Head of caudate nucleus (tissue), 42 donors: ENCODE measurements at places on chromosomes 7 and 10.

- no peak for DNase-seq
Observed at GRCh38 chr10:119183664-119184412, 5.2 kb upstream of the PRDX3 start.

- DNase-seq, result no peak
Observed at GRCh38 chr10:810351-810846, 120.9 kb upstream of the DIP2C start.

- no peak for DNase-seq
Observed at GRCh38 chr10:100685331-100685730, 60.1 kb upstream of the PAX2 start.

DNA sequence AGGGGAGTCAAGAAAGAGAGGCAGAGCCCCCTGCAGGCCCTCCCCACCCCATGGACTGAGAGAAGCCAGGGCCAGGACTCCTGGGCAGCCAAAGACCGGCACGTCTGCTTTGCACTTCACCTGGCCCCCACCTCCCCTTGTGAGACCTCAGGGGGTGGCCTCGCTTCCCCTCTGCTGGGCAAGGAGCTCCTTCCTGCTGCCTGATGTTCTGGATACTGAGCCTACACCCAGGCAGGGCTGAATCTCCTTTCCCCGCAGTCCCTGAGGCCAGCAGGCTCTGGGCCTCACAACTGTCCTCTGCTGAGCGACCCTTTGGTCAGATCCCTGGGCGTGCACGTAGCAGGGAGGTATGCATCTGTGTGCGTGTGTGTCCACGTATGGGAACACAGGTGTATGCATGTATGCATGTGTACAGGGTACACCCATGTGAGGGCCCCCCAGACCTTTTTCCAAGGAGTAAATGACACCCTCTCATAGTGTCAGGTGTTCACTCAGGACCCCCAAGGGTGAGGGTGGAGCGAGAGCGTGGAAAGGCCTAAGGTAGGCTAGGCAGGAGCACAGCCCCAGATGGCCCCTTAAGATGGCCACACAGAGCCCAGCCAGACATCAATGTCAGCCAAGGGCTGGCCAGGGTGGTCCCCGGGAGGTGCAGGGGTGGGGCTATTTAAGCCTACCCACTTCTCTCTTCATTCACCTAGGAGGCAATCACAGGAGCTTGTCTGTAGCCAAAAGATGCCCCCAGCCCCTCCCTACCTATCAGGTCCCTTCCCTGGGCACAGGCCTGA, 1.9 kb upstream of the RET start:
- no peak for DNase-seq

- no peak for DNase-seq
Observed at GRCh38 chr7:128912281-128912680, 1.8 kb upstream of the KCP start.

DNA sequence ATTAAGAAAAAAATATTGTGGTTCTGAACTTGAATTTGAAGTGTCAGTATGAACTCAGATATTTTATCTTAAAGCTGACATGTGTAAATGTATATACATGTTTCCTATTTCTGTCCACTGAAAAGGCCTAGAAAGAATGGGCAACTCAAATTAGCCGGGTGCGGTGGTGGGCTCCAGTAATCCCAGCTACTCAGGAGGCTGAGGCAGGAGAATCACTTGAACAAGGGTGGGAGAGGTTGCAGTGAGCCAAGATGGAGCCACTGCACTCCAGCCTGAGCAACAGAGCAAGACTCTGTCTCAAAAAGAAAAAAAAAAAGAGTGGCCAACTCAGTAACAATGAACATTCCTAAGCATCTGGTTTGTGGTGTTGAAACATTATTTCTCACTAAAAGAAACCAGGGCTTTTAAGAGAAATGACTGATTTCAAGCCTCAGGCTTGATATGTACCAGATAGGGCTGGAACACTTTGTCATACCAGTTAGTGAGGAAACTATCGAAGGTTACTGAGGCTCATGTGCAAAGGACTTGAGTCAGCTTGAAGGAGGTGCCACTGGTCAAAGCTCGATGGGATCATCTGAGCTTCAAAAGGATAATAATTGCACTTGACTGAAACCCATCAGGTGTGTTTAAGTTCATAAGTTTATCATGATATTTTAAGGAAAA, 40.5 kb downstream of the AOAH start:
- DNase-seq, result no peak

- no peak for DNase-seq
Observed at GRCh38 chr10:24468281-24468751, 255.4 kb downstream of the ARHGAP21 start.

- DNase-seq, result no peak
Observed at GRCh38 chr10:14366760-14367159, 36.0 kb upstream of the FRMD4A start.

GRCh38 chr7:104267701-104268368, 60.0 kb upstream of the ORC5 start:
- no peak for DNase-seq

DNA sequence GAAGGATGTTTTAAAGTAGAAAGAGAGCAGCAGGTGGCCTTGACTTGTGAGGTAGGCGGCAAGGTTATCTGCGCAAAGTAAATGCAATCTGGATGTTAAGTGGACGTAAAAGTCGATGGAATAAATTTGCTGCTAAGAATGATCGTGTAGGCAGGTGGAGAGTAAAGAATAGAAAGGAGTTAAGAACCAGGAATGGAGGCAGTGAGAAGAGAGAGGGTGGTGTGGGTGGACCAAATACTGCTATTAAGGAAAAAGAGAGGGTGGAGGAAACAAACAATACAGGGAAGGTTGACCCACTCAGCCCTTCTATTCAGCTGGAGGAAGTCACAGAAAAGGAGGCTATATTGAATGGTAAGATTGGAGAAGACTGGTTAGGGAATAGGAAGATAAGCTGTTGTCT, 1.9 kb upstream of the CUL1 start:
- no peak for DNase-seq

- DNase-seq, result no peak
Observed at GRCh38 chr7:2803342-2803692, 40.8 kb downstream of the GNA12 start.

GRCh38 chr7:46174196-46174580, 253.1 kb upstream of the IGFBP3 start:
- DNase-seq, result no peak

- peak; percentile 56 for DNase-seq
Observed at GRCh38 chr7:120272701-120273475, at the start of gene KCND2. Gene KCND2, plus strand, starts transcription at chr7:120273175.

DNA sequence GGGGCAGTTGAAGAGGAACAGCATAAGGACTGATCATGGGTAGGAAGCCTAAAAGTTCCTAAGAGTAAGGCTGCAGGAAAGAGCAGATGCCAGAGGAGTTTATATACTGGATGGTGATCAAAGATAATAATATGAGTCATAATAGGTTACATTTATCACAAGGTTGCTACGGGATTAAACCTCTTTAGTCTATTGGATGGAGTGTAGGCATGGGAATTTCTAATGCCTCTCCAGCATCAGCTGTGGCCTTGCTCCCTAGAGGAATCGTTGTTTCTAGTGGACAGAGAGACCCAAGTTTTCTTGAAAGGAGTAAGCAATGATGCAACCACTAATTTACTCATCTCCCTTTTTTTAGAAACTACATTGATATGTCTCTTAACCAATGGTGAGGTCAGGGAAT, 213.4 kb downstream of the GPR37 start:
- no peak for DNase-seq

DNA sequence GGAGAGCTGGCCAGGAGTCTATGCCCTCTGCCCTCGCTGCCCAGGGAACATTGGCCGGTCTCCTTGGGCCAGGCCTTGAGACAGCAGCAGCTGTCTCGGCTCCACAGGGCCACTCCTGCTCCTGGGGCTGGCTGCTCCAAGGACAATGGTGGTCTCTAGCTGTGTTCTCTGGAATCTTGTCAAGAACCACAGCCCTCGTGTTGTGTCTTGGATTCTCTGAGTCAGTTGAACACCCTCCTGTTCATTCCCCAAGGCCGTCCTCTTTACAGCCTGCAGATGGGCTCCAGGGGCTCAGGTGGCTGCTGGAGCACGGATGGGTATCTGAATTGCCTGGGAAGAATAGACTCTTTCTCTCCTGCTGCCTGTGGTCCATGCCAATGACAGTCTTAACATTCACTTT, 511.1 kb downstream of the GLRX3 start:
- DNase-seq, result no peak

- DNase-seq, result no peak
Observed at GRCh38 chr7:87596136-87596535, 4.5 kb downstream of the ABCB1 start.

GRCh38 chr7:70017357-70017756, 419.1 kb downstream of the AUTS2 start:
- no peak for DNase-seq

GRCh38 chr10:131571346-131571745, 259.8 kb upstream of the TCERG1L start:
- DNase-seq, result no peak

DNA sequence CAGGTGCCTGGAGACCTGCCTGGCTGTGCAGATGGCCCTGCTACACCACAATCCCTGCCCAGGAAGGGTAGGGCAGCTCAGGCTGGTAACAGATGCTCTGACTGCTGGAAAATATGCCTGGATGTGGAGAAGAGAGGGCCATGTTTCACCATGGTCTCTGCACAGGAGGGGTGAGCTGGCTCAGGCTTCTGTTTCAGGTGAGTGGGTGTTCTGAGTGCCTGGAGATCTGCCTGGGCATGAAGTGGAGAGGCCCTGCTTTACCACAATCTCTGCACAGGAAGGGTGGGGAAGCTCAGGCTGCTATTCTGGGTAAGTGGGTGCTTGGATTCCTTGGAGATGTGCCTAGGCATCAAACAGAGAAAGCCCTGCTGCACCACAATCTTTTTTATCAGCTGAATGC, 350.1 kb downstream of the KIF20B start:
- no peak for DNase-seq

DNA sequence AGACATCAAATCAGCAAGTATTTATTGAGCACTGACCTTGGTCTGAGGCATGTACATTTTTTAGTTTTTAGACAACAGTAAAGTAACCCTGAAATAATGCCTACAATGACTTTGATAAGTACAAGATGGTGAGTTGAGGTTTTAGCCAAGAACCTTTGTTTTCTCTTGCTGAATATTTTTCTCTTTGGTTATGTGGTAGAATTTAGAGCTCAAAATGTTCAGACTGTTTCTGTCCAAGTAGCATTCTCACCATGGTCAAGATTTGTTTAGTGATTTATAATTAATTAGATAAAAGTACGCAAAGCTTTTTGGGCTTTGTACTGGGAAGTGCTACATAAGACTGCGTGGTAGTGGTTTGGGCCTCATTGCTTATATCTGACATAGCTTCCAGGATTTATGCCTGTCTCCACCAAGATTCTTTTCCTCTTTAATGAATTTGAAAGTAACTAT, 102.4 kb downstream of the KAT6B start:
- DNase-seq, result no peak

- no peak for DNase-seq
Observed at GRCh38 chr7:142800699-142801260, 30.0 kb downstream of the PRSS2 start.

DNA sequence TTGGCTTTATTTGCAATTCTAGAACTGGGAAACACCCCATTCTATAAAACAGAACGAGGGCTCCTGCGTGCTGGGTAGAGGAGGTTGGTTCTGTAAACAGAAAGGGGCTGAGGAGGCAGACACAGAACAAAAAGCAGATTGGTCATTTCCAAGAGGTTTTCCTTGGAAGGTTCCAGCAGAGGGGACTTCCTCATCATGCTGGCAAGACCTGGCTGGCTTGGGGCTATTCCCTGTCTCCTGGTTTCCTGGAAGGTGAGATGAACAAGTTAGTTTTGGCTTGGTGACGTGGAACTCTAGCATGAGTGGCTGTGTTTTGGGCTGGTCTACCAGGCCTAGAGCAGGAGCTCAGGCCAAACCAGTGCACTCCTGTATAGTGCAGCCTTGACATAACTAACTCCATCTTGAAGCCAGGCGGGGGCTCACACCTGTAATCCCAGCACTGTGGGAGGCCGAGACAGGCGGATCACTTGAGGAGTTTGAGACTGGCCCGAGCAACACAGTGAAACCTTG, 26.1 kb upstream of the DNAJB6 start:
- DNase-seq, result no peak

DNA sequence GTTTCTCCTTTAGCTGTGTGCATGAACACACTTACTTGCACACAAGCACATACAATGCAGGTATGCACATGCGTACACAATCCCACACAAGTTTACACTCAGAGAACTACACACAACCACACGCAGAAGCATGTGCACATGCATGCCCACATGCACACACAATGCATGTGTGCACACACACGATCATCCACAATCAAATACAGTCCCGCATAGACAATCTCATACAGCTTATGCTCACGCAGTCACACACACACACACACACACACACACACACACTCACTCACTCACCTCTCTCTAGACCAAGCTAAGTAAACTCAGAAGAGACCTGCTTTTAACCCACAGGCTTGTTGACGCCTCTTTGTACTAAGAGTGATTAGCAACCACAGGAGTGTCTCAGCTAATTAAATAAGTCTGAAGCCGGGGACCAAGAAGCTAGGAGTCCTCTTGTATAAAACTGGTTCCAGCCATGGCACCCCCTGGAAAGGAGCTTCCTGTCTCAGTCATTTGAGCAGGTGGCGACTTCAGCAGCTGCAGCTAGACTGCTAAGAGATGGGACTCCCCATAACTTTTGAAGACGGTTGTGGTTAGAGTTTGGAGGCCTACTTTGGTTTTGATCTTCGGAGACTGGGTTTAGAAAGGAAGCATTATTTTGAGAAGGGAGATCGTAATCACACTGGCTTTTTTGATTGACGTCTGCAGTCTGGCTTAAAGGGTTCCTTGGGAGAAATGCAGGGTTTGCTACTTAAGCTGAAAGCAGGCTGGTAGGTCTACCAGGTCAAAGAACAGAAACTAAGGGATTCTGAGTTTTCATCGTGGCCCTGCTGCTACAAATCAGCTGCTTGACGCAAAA, 82.3 kb upstream of the ADRB1 start:
- no peak for DNase-seq

- DNase-seq, result no peak
Observed at GRCh38 chr7:35504365-35504764, 190.6 kb downstream of the HERPUD2 start.

DNA sequence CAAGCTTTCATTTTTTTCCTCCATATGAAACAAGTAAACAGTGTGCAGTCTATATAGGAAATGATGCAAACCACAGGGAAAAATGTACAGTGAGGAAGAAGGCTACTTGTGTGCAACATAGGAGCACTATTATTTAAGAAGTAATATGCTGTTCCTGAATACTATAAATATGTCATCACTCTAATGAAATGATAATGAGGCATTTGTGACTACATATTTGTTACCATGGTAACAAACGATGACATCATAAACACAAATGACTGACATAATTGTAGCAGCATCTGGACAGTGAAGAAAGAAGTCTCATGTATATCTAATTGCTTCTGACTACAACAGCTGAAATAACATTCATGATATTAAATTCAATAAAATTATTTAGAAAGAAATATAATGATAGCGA, 164.8 kb downstream of the C7orf25 start:
- no peak for DNase-seq

DNA sequence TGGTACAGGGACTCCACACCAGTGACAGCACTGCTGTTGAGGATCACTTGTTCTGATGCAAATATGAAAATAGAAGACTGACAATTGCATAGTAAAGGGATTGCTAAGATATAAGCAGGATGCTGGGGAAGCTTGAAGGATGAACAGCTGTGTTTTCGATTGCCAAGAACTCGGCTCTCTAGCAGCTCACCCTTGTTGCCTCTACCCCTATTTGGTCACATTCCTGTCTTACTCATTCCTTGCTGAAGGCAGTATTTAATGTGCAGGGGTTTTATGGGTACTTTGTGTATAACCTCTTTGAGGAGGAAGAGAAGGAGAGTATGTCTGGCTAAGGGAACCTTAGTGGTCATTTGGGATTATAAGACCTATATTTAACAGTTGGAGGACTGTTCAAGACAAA, 218.8 kb downstream of the AUTS2 start:
- DNase-seq, result no peak
